Fibroblast of villous mesenchyme (primary cell): ENCODE measurements at places on chromosomes 11 and 22. TPM values are rescaled to one million over a fixed set of nuclear protein-coding genes. Genes with fewer than 3 reads are reported as not detected.
A peak's percentile ranks its signal among the peaks of the same experiment; 100 is the strongest.

GRCh38 chr11:44893846-44894617 lies 56.7 kb downstream of the TP53I11 start:
- peak; percentile 70 for DNase-seq

SLC35F2 gene
- 4.8 and 14.7 TPM in 2 replicates for total RNA-seq

GNB1L gene
- total RNA-seq: 5.2 and 11.0 TPM in 2 replicates

DNA sequence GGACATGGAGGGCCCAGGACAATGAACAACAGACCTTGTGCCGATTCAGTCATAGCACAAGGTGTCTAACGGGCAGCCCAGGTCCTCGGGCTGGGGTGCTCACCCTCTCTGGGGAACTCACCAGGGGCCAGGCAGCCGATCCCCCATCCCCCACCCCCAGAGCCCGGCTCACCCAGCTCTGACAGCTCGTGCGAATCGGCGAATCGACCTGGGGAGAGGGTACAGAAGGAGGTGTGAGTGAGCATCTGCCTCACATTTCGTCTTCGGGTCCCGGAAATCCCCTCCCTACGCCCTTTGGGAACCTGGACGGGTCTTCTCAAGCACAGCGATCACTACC lies 423 bp downstream of the PEX16 start:
- DNase-seq: no peak

SMIM38 gene
- total RNA-seq: under 0.01 TPM in 2 replicates

APOL3 gene
- total RNA-seq: 9.7 and 10.4 TPM in 2 replicates

OOSP2 gene
- total RNA-seq: not detected in 2 replicates

DNA sequence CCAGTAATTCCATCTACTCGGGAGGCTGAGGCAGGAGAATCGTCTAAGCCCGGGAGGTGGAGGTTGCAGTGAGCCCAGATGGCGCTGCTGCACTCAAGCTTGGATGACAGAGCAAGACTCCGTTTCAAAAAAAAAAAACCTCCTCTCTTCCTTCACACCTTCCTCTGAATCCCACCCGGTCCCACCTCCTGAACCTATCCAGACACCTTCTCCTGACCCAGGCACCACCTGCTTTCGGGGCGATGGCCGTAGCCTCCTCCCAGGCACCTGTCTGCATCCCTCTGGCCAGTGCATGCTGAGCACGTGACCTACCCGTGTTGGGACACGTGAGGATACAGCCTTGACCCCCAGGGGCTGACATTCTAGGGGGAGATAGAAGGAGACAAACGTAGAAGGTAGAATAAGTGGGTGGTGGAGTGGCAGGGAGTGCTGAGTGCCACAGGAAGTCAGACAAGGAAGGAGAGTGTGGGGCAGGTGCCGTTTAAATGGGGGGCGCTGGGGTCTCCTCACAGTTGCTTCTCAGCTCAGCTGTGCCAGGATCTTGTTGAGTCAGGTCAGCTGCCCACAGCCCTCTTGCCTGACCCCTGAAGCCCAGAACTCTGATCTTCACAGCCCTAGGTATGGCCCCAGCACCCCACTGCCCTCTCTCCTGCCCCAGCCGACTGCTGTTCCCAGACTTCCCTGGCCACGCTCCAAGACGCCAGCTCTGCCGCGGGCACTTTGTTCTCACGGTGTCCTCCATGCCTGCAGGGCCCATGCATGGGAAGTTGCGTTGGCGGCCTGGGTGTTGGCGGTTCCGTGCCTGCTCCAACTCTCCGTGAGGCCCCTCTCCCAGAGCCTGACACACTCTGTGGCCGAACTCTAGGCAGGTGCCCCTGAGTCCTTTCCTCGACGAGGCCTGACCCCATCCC lies 1.2 kb upstream of the MIOX start:
- DNase-seq: no peak

DNA sequence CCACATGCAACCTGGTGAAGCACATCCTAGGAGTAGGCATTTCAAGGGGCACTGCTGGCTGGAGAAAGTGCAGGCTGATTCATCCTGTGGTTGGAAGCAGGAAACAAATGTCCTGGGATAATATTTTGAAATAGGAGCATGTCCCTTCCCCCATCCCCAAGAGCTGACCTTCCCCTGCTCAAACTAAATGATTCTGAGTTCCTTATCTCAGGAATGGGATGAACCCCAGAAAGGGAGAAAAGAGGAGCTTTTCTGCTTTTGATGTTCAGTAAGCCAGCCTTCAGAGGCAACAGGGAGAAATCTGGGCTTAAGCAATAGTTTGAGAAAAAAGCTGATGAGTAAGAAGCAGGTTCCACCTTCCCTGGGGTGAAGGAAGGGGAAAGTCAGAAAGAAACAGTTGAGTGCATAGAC lies 19.5 kb upstream of the SPON1 start:
- peak; percentile 58 for DNase-seq

DNA sequence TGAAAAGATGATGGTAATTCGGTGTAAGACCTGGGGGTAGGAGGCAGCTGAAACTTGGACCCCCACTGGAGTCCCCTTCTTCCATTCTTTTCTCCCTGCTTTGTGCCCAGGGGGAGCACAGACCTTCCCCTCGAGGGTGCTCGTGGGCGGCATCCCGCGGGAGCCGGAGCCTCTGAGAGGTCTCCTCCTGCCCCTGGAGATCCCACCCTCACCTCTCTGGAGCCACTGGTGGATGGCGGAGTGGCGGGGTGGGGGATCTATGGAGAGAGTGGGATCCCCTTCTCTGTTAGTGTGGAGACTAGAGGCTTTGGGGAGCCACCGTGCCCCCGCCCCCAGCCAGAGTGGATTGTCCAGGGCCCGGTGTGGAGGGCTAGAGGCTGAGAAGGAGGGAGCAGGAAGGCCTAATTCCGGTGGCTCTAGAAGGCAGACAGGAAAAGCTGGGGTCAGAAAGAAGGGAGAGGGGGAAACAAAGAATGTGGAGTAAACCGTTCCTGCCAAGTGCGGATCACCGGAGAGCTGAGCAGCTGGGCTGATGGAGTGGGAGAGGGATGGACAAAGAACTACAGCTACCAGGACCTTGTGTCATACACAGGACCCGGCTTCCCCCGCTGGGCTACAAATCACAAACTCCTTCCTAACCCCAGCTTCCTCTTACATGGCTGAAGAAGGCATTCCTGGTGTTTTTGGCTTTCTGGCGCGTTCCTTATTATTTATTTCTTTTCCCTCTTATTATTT lies 41.9 kb downstream of the KCNJ1 start:
- no peak for DNase-seq

VPS11 gene
- 24.2 and 24.6 TPM in 2 replicates for total RNA-seq

DNA sequence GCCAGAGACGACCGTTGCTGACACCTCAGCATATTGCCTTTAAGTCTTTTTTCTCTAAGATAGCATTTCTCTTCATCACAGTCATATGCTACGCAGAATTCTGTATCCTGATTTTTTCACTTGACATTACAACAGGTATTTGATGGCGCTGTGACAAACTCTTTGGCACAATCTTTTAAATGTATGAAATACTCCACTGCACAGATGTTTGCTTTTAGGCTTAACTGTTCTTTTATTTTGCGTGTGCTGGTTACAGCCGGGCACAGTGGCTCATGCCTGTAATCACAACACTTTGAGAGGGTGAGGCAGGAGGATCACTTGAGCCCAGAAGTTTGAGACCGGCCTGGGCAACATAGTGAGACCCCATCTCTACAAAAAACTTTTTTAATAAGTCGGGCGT lies 52.0 kb upstream of the PPP6R3 start:
- no peak for DNase-seq

OR52K1 gene
- total RNA-seq: not detected in 2 replicates

SLN gene
- not detected in 2 replicates for total RNA-seq

DNA sequence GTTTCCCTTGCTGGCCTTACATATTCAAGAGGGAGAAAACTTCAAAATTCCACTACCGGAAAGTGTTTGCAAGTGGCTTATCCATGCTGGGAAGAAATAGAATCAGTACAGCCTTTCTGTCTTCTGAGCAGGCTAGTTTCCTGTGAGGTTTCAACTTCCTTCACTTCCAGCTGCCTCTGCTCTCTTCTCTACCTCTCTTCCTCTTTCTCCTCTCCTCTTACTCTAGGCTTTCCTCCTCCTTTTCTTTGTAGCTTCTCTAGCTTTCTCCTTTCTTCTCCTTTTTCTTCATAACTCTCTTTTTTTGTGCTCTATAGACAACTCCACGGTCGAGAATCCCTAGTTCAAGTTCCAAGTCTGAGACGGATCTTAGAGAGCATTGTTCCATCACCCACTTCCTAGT lies 421.8 kb downstream of the ETS1 start:
- no peak for DNase-seq

DNA sequence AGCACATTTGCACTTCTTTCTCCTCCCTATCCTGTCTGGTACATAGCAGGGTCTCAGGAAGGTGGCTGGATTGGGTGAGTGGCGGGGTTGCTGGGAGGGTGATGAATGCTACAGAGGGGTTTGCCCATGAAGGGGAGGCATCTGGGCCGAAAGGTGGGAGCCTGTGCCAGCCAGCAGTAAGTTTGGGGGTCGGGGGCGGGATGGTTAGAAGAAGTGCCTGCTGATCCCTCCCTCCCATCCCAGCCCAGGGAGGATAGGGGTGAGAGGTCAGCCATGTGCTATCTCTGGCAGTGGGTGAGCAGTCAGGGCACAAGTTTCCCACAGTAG lies 2.8 kb downstream of the CD82 start:
- DNase-seq: no peak

DNA sequence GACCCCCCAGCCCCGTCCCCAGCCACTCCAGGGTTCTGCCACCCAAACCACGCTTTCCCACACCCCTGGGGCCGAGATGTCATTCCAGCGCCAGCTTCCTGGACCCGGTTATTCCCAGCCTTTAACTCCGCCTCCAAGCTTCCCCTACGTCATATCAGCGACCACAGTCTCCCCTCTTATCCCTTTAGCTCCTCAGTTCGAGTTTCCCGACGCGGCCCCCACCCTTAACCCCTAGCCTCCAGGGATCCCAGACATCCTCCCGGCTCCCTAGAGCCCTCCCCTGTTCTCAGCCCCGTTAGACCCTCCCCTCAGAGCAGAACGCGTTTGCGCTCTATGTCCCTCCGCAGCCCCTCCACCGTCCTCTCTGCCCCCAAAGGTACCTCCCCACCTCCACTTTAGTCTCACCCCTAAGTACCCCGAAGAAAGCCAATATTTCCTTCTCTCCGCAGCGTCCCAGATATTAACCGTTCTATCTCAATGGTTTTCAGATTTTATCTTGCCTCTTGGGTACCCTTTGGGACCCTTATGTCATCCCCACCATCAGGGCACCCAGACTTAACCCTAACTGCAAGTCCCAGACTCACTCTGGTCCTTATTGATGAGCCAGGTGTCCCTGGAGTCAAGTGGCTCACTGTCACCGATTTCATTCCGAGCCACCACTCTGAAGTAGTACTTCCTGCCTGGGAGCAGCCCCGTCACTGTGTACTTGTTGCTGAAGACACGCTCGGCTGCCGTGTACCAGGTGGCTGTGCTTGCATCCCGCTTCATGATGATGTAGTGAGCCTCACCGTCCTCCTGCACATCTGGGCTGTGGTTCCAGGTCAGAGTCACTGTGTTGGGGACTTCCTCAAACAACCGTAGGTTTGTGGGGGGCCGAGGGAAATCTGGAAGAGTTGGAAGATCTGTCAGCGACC lies 8.0 kb downstream of the TMEM86A start:
- DNase-seq: peak; percentile 36

DNA sequence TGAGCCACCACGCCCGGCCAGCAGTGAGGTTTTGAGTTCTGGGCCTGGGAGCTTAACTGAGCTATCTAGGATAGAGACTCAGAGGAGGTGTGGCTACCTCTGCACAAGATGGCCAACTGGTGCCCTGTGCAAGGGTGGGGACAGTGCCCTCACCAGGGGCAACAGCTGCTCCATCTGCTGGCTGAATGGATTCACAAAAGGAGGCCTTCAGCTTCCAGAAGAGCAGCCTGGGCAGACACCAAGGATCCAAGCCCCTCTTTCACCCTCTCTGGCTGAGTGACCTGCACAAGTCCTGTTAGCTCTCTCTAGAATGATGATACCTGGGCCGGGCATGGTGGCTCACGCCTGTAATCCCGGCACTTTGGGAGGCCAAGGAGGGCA lies 33.5 kb upstream of the BAIAP2L2 start:
- DNase-seq: no peak

DNA sequence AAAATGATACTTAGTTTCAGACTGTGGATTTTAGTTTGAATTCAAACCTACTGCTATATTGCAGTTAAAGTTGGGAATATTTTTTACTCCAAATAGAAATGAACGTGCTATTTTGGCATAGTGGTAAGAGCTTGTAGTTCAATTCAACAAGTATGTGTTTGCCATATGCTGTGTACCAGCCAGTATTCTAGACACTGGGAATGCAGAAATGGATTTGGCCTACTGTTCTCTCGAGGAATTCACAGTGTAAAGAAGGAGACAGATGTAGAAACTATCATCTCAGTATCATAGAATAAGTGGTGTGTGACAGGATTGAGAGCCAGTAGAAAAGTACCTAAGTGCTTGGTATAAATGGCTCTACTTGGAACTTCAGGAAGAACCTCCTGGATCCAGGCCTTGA lies 80.4 kb downstream of the ATXN10 start:
- DNase-seq: no peak

DNA sequence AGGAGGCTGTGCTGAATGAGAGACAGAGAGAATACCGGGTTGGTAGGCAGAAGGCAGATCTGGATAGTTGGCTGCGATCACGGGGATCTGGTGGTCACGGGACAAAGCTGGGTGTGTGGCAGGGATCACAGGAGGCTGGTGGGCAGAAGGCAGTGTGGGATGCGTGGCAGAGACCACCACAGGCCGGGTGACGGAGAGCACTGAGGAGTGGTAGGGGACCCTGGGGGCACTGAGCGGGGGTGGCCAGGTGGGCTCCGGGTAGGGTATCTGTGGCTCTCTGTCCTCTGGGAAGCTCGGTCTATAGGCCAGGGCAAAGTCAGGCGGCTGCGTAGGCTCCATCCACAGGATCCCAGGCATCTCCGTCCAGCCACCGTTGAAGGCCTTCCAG lies 1.4 kb downstream of the CD248 start:
- peak; percentile 40 for DNase-seq

DNA sequence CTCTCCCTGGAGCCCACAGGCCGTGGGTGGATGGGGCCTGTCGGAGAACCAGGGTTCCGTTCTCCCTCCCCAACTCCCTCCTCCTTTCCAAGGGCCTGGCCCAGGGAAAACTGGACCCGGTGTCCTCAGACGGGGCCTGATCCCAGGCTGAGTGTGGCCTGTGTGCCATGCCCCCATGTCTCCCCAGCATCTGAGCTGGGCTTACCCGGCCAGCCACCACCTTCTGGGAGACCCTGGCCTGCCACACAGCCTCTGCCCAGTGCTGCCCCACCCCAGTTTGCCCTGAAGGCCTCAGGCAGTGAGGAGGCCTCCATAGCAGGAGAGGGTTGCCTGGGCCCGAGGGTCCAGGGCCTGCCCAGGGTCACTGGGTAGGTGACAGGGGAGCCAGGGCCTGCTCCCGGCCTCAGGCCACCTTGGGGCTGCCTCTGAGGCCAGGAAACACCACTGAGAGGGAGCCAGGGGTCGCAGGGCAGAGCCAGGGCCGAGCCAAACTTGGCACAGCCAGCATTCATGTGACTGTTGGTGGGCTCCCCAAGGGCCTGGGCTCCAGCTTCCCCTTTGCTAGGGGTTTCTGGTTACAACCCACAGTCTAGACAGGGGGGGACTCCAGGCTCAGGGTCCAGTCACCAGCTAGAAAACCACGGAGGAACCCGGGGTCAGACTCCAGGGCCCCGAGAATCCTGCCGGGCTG lies 590 bp upstream of the IFITM10 start:
- DNase-seq: no peak

SLC22A6 gene
- not detected in 2 replicates for total RNA-seq
